ENCODE measurements at places on chromosomes 1 and 21.

- DNase-seq: no peak
Observed at GRCh38 chr1:7845761-7846160, 7.1 kb downstream of the UTS2 start.

DNA sequence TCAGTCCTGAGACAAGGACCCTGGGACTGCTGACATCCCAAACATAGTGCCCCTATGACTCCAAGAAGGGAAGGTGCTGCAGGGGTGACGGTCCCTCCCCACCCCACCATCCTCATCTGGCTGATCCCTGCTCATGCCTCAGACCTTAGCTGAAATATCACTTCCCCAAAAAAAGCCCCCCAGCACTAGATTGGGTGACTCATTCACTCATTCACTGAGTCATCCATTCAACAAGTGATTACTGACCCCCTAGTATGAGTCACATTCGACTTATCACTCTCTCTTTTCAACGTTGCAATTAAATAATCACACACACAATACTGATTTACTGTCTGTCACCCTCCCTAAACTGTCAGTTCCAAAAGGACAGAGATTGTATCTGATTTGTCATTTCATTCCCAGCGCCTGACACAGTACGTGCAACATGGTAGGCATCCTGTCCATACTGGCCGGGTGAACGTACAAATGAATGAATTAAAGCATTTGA, 48.6 kb downstream of the HIVEP3 start:
- DNase-seq: no peak

GRCh38 chr1:162396201-162396906, 14.8 kb downstream of the C1orf226 start:
- DNase-seq: no peak

DNA sequence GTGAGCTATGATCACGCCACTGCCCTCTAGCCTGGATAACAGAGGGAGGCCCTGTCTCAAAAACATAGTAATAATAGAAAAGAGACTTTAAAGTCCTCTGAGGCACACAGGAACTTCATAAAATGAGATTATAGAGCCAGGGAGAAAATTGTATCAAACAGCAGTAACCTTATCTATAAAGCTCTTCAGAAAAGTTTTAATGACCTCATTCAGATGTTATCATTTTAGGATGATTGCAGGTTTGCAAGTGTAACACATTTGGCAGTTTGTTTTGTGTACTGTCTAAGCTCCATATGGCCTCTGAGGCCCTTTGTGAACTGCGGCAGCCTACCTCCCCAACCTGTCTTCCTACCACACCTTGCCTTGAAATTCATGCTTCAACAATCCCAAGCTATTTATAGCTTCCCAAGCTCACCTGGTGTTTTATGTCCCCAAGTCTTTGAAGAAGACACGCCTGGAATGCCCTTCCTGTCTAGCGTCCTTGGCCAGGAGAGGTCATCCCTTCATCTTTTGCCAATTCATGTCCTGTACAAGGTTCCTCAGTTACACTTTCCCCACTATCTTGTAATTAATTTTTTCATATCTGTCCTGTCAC, 8.5 kb upstream of the AKNAD1 start:
- no peak for DNase-seq

- peak; percentile 40 for DNase-seq
Observed at GRCh38 chr1:205918955-205919746, 24.1 kb downstream of the SLC26A9 start.

GRCh38 chr1:53203466-53203865, 6.8 kb downstream of the CPT2 start:
- DNase-seq: no peak

DNA sequence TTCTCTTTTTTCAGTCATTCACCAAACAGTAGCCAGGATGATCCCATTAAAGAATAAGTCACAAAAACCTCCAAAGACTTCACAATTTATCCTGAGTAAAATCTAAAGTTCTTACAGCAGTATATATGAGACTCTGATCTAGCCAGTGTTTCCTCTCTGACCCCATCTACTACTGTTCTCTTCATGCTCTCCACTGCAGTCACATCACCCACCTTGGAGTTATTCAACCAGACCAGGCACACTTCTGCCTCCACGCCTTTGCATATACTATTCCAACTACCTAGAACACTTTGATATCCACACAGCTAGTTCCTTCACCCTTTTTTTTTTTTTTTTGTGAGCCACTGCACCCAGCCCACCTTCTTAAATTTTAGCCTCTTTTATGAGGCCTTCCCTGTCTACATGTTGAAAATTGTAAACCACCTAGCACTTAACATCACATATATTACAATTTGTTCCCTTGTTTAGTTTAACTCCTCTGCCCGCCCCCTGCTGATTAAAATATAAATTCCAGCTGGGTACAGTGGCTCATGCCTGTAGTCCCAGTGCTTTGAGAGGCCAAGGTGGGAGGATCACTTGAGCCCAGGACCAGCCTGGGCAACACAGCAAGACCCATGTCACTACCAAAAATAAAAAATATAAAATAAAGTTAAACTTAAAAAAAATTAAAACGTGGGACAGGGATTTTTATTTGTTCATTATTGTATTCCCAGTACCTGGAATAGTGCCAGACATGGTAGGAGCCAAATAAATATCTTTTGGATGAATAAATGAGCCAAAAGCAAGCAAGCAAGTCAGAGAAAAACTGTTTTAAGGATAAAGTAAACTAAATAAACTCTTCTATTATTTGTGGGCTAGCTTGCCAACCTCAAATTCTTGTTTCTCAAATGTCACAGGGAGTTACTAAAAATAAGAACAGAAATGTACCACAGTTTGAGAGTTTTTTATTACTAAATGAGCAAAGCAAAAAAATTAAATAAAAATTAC, 35.2 kb upstream of the MUTYH start:
- no peak for DNase-seq

- no peak for DNase-seq
Observed at GRCh38 chr1:94105957-94106529, 14.9 kb downstream of the ABCA4 start.

DNA sequence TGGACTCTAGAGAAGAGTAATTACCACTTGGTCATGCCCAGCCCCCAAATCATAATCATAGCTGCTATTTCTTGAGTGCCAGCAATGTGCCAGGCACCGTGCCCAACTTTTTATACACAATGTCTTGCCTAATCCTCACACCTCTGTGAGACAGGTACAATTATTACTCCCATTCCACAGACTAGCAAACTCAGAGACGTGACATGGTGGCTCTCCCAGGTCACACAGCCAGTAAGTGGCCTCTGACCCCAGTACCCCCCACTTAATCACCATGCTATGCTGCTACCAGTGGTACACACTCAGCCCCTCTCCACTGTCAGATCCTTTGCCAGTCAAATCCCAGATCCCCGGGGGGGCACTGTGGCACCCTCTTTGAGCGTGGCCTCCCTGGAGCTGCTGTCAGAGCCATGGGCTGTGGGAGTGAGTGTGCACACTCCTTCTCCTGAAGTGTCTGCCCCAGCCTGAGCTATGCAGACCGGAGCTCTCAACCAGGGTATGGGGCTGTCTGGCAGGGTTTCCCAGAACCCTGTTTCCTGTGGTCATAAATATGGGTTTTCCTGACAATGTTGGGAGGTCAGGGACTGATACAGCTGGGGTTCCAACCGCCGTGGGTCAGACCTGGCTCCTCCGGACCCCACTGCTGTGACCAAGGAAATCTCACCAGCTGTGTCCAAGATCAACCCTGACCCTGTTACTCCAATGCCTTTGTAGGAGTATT, 51.8 kb downstream of the LACTBL1 start:
- DNase-seq: no peak
